ENCODE measurements at places on chromosomes 5 and 9.

DNA sequence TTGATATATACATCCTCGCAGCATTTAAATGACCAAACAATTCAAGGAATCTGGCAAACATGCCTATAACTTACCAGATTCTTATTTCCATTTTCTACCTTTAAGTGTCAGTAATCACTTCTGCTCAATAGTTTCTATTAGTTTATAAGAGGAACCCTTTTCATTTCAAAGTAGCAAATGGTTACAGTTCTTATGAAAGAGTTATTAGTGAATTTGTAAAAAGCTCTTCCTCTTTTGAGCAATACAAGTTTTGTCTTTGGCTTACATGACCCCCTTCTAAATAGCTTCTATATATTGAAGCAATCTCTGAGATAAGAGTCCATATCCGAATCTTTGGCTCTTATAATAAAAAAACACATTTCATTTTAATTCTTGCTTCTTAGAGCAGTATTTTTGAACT lies 42.0 kb downstream of the ELL2 start:
- no peak for DNase-seq

DNA sequence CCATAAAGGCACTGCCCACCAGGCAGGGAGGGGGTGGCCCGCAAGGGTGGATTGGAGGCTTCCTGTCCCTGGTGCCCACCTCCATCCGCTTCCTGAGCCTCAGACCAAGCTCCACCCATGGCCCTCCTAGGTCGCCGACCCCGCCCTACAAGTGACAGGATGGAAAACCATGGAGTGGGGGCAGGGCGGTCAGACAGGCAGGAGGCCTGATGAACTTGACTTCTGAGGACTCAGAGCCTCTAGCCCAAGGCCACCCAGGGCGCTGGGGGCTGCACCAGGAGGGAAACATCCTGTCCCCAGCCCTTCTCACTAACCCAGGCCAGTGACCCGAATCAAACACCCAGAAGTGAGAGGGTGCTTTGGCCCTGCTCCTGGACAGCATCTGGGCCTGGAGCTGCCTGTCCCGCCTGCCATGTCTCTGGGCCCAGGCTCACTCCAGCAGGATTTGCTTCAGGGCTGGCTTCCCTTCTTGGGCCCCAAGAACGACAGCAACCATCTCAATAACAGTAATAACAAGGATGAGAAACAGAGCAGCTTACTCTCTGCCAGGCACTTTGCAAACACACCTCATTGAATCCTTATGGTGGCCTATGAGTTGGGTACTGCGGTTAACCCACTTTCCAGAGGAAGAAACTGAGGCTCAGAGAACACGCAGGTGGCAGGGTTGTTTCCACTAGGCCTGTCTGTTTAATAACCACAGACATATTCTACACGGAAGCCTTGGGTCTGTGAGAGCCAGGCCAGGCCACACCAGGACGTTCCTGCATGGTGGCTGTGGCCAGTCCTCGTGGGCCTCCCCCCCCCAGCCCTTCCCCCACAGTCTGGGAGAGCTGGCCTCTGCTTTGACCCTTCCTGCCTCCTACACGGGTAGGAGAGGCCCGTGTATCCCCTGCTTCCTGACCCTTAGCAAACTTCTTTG lies 4.4 kb upstream of the ST6GALNAC6 start:
- peak; percentile 51 for DNase-seq

GRCh38 chr9:121958530-121958929 lies 134.6 kb downstream of the TTLL11 start:
- peak; percentile 38 for DNase-seq

DNA sequence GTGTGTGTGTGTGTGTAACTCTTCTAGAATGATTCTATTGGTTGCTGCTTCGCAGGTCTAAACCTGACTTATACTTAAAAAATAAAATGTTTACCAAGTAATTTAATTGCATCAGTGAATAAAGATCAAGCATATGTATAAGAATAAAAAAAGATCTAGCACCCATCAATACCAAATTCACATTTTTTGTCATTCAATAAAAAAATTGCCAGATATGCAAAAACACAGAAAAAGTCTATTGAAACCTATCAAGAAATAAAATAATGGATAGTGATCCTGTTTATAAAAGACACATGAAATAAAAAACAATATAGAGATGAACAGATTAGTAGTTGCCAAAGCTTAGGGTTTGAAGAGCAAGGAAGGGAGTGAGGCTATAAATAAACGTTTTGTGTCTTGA lies 2095.0 kb upstream of the ACO1 start:
- no peak for DNase-seq

DNA sequence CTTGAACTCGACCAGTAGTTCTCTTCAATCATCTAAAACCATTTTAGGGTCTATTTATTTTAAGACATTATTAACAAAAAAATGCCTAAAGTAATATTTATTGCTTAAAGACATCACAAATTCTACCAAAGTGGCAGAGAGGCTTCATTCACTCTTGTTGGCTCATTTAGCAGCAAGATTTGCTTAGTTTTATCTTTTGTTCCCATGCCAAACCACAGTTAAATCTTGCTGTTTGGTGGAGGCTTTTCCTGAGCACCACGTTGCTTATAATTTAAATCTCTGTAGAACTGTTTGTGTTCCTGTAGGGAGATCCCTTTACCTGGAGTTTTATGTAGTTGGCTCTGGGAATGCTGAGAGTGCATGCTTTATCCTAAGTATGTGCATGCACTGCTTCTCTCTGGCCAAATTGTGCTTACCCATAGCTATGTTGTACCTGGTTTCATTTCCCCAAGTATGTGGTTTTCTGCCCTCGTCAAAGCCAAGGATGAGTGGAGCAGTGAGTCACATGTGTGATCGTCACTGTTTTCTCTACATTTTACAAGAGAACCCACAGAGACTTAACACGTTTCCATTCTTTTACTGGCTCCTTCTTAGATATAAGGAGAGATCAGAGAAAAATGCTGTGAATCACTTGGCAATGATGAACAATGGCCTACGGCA lies 42.1 kb upstream of the MAST4 start:
- DNase-seq, result no peak

GRCh38 chr5:119926301-119926700 lies 296.9 kb downstream of the FAM170A start:
- DNase-seq, result no peak

Measured in EH (cell line).